ENCODE measurements at places on chromosomes 7 and 10.

- no peak for DNase-seq
Measured at GRCh38 chr10:102764470-102765161, 20.9 kb downstream of the WBP1L start.

- no peak for DNase-seq
Measured at GRCh38 chr10:1643161-1643907, 94.0 kb downstream of the ADARB2 start.

DNA sequence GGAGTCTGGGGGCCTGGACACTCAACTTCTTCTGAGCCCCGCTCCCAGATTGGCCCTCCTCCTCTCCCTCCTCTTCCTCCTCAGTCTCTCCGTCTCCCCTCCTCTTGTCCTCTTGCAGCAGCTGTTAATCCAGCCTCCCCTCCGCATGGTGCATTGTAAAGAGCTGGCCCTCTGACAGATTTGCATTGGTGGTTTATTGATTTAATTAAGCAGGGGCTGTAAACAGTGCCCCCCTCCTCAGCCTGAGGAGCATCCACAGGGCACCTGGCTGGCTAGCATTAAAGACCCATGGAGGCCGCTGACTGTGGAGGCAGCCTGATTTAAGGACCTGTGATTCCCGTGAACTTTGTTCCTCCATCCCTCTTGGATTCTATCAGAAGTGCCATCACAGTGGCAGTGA, 28.9 kb upstream of the PCBD1 start:
- DNase-seq, result no peak

- no peak for DNase-seq
Measured at GRCh38 chr10:60389413-60390025, at the start of gene ANK3. TSS of gene ANK3 (minus strand) at chr10:60389875. CDS start at chr10:60389538, 337 bp downstream.

DNA sequence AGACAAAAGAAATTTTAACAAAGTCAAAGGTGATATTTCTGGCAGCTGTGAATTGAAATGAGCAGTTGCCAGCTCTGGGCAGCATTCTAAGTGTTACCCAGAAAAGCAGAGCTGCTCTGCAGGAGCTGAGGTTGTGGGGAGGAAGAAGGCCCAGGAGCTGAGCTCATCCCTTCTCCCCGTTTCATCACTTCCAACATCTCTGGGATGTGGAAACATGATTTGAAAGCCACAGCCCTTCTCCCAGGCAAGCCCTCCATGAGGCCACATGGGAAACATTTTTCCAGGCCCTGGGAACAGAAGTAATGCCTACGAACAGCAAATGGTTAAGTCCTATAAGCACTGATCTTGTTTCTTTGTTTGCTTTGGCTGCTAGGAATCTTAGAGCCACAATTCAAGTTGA, 10.9 kb upstream of the DMBT1 start:
- DNase-seq, result no peak

DNA sequence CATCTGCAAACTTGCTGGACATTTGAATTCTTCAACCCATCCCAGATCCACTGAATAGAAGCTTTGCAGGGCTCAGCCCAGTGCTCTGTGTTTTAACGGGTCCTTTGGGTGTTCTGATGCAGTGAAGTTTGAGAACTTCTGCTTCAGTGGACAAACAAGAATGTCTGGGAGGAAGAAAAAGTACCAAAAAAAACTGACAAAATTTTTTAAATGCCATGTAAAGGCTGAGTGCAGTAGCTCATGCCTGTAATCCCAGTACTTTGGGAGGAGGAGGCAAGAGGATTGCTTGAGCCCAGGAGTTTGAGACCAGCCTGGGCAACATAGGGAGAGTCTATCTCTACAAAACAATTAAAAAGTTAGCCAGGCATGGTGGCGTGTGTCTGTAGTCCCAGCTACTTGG, 51.8 kb upstream of the FRMD4A start:
- no peak for DNase-seq

GRCh38 chr7:50629238-50629901, 64.2 kb upstream of the DDC start:
- DNase-seq, result no peak

All from CD4-positive, alpha-beta T cell treated with Interleukin-6 at 100 ng/mL for 8 hours (primary cell).